ENCODE measurements at places on chromosomes 4 and X.

DNA sequence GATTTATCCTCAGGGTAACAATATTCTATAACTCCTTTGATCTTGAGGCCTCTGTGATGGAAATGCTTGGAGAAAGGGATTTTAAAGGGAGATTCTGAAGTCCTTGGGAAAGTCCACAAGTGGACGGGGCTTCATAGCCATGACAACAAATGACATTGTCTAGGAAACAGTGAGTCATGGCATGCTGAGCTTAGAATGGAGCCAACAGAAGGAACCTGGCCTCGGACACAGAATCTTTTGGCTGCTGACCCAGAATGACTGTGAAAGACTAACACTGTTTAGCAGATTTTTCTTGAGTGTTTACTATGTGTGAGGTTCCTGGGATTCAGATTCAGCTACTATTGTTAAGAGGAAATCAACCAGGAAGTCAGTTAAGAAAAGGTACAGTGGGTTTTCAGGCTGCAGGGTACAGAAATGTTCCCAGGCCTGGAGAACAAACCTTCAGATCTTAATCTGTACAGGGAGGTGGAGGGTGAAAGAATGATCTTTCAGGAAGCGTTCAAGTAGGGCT is 18.1 kb upstream of the CXCL2 start:
- DNase-seq: no peak

GRCh38 chrX:99073551-99073950 is 1336.5 kb downstream of the PCDH19 start:
- no peak for DNase-seq

DNA sequence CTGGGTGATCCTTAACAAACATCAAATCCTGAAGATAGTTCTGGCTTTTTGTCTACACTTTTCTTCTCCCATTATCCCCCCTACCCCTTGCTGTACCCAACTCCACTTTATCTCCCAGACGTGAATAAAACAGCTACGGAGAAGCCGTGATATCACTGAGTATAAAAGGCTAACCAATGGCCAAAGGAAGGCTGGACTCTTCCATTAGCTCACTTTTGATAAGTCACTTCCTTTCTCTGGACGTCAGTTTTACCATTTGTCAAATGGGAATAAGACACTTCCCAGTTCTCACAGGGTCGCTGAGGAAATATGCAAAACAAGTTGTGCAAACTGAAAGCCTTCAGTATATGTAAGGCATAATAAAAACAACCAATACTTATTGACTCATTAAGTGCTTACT is 38.6 kb upstream of the EDA2R start:
- DNase-seq: no peak

GRCh38 chr4:99710020-99710419 is 52.4 kb upstream of the C4orf54 start:
- DNase-seq: no peak

GRCh38 chrX:39811376-39811775 is 286.4 kb downstream of the BCOR start:
- no peak for DNase-seq

DNA sequence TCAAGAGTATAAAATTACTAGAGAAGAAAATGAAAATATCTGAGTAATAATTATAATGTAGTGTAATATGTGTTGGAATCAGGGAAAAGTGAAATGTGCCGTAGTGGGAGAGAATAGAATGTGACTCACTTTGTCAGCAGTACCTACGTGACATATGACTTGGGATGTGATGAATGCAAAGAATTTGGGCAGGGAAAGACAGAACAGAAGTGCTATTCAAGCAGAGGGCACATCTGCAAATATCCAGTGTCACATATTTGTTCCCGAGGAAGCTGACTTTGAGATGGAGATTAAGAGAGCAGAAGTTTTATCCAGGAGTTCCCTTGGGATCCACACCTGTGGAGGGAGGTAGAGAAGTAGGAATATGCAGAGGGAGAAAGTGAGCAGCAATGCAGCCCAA is 69.3 kb upstream of the HS3ST1 start:
- DNase-seq: no peak

- DNase-seq: no peak
Measured at GRCh38 chr4:82842593-82842992, 44.0 kb upstream of the SCD5 start.

GRCh38 chr4:185792384-185793115 is 19.4 kb downstream of the SORBS2 start:
- DNase-seq: no peak

DNA sequence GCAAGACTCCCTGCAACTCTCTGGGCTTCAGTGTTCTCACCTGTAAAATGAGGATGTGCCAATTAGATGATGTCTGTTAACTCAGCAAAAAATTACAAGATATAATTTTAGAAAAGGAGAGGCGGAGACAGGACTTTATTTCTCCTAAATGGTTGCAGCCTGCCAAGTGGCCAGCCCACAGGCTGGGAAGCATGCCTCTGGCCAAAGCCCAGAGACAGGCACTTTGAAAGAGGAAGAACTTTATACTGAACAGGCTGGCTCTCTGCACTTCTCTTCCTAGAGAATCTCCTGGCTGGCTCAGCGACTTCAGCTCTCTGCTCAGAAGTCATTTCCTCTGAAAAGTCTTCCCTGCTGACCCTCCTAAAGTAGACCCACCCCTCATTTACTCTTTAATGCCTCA is 3.7 kb downstream of the PRDM5 start:
- DNase-seq: no peak

DNA sequence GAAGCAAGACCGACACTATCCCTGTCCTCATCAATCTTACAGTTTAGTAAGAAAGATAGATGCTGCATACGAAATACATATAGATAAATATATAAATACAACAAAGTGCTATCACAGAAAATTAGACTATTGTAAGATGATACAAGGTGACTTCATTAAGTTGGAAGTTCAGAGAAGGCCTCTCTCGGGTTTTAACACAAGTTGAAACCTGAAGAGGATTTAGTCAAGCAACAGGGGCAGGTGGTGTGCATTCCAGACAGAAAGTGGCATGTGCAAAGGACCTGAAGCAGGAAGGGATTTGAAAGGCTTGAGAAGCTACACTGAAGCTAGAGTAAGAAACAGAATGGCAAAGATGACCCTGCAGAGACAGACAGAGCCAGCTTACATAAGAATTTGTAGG is 36.5 kb downstream of the USP46 start:
- no peak for DNase-seq

GRCh38 chr4:162323919-162324318 is 160.1 kb upstream of the FSTL5 start:
- no peak for DNase-seq

DNA sequence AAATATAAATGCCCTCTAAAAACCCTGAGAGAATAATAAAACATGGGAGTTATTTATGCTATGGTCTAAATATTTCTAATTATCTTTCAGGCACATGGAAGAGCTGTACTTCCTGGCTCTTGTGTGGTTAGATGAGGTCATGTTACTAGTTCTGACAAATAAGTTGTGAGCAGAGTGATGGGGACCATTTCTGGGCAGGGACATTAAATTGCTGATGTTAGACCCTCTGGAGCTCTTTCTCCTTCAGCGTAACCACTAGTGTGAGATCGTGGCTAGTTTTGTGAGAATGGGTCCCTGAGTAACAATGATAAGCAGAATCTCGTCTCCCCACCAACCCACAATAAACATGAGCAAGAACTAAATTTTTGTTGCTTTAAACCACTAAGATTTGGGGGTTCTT is 108.0 kb downstream of the MAML3 start:
- DNase-seq: no peak

DNA sequence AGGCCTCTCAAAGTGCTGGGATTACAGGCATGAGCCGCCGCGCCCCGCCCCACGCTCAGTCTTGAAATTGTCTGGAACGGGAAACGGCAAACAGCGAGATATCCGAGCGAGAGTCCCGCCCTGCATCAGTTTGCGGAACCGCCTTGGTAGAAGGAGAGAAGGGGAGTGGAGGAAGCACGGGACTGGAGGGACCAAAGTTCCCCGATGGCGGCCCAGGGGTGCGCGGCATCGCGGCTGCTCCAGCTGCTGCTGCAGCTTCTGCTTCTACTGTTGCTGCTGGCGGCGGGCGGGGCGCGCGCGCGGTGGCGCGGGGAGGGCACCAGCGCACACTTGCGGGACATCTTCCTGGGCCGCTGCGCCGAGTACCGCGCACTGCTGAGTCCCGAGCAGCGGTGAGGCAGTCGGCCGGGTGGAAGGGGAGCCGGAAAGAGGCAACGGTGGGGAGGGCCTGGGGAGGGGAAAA is at the start of gene BST1:
Gene BST1 (plus strand): TSS at position 125 of the 463 bp plus-strand sequence. CDS start 80 bp downstream, at position 205.
- no peak for DNase-seq

- no peak for DNase-seq
Measured at GRCh38 chr4:176207839-176208238, 12.5 kb upstream of the SPATA4 start.

GRCh38 chr4:7952615-7953014 is 13.0 kb upstream of the AFAP1 start:
- DNase-seq: no peak

GRCh38 chr4:94576210-94576609 is 124.5 kb downstream of the PDLIM5 start:
- DNase-seq: no peak

DNA sequence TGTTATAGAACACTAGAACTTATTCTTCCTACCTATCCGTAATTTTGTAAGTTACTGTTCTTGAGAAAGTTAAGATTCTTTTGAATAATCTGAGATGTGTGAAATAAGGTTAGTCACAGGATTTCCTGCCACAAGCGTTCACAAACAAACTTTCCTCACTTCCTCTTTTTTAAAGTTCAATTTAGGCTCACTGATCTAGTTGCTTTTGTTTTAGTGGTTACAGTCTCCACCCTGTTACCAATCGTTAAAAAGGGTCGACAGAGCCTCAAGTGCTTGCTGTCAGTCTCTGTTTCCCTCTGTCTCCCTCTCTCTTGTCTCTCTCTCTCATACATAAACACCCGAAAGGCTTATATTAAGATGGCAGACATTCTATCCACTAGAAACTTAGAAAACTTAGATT is 35.9 kb upstream of the STK26 start:
- no peak for DNase-seq

GRCh38 chrX:153736871-153737441 is 12.3 kb downstream of the ABCD1 start:
- DNase-seq: peak; percentile 20
